ENCODE measurements at places on chromosomes 3 and 15.

- DNase-seq = peak; percentile 67
Observed at GRCh38 chr3:39110041-39110639, 2.7 kb downstream of the TTC21A start.

DNA sequence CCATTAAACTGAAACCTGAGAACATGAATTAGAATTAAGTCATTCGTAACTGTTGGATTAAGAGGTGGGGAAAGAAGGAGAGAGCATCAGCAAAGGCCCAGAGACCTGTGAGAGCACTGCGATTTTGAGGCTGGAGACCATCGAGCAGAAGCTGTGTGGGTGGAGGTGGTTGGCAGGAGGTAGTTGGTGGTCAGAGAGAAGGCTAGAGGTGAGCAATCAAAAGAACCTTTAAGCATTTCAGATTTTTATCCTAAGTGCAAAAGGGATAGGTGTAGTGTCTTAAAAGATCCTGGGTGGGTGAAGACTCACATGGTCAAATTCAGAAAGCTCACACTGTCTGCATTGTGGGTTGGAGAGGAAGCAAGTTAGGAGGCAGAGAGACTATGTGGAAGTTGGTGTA lies 65.1 kb upstream of the TEX264 start:
- no peak for DNase-seq

GRCh38 chr3:182309120-182309519 lies 484.2 kb upstream of the ATP11B start:
- DNase-seq = no peak

DNA sequence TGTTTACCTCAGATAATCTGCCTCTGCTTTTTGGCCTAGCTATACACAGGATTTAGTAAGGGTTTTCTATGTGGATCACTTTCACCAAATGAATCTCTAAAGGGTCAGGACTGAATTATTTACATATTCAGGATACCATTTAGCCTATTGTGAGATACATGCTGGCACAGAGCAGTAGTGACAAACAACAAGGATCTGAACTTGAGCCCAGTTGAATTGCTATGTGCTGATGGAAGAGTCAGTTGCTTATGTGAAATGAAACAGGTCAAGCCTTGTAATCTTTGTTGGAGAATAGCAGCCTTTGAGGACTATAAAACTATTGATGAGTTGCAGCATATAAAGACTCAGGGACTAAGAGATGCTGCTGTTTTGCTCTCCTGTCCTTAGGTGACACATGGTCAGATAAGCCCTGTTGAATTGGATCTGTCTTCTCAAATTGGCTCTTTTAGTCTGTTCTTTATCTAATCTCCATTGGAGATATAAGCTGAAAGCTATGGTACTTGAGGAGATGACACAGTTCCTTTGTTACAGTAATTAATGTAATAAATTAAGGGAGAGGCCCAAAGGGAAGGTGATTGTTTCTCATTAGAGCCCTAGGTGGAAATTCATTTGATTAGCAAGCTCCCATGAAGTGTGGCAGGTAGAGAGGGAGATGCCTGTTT lies 30.4 kb downstream of the ZNF609 start:
- DNase-seq = no peak

DNA sequence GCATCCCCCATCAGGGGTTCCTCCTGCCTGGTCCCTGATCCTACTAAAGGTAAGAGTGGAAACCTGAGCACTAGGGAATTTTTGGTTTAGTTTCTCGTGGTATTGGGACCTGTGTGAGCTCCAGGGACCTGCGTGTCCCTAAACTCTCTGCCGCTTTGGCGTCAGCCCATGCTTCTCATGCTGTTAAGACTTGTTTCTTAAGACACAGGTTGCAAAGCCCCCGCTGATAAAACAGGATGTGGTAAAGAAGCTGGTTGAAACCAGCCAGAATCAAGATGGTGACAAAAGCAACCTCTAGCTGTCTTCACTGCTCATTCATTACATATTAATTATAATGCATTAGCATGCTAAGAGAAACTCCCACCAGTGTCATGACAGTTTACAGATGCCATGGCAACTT lies 64.6 kb downstream of the LYZL4 start:
- DNase-seq = no peak

DNA sequence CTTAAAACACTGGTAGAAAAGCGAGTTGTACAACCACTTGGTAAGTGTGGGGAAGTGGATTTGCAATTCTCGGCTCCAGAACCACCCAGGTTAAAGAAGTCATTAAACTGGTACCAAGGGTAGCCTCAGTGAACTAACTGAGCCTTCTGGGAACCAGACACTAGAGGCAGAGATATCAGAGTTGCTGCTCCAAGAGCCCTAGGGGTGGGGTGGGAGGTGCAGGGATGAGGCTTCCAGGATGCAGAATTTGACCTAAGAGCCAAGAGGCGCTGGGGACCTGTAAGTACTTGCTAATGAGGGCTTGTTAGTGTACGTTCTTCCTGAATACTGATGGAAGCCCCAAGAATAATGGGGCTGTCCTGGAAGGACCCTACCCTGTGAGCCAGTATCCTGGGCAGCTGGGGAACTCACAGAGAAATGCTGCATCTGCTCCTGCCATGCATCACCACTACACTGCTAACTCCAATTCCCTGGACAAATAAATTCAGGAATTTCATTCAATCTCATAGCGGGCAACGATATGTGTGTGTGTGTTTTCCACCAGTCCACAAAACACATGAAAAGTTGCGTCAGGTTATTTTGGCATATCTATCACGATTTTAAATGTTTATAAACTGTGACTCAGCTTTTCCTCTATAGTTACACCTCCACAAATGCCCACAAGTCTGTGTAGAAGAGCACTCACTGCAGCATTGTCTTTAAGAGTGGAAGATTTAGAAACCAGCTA lies 23.8 kb downstream of the STIMATE start:
- no peak for DNase-seq

- DNase-seq = no peak
Observed at GRCh38 chr15:66084704-66085103, 168.8 kb downstream of the MEGF11 start.

- DNase-seq = no peak
Observed at GRCh38 chr3:149858911-149859310, 45.9 kb downstream of the RNF13 start.
